ENCODE measurements at places on chromosomes 5 and 9. TPM values are rescaled to one million over a fixed set of nuclear protein-coding genes. Genes with fewer than 3 reads are reported as not detected.

Gene ADGRD2
- not detected for total RNA-seq

DNA sequence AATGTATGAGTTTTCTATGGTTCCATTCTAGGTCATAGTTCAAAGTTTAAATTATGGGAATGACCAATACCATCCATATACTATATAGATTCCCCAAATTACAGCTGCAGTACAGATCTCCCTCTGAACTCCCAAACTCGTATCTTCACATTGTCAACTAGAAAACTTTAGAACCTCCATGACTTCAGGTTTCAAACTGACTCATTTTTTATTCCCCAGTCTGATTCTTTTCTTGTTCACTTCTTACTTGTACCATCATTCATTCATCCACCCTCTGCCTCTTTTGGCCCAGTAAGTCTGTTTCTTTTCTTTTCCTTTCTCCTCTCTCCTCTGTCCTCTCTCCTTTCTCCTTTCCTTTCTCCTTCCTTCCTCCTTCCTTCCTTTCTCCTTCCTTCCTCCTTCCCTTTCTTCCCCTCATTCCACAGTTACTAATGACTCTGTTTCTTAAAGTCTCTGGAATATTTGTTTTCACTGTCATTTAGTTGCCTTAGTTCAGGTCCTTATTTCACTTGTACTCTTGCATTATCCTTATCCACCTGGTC lies 30.5 kb downstream of the RAD23B start:
- no peak for DNase-seq

Gene NOXA1
- total RNA-seq, result 0.14 TPM

DNA sequence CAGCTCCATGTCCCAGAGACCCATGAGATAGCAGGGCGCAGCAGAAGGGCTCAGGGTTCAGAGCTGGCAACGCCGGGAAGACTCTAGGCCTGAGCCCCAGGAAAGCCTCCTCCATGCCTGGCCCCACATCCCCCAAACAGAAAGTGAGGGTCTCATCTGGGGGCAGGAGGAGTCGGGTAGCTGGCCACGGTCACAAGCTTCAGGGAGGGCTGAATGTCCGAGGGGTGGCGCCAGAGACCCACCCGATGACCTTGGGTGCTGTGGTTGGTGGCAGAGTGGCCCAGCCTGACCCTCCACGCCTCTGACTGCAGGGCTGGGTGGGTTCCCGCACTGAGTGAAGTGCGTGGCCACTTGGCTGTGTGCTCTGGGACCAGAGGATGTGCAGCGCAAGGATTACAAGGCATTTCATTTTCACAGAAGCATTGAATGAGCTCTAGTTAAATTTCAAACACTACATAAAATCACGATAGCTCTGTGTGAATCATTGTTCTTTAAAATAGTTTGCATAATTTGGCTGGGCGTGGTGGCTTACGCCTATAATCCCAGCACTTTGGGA lies 3.0 kb downstream of the C8G start:
- DNase-seq, result no peak

Gene CRHBP
- total RNA-seq, result not detected

- peak; percentile 59 for DNase-seq
These were observed 135.2 kb downstream of the PTTG1 start for GRCh38 chr5:160556846-160557245.

DNA sequence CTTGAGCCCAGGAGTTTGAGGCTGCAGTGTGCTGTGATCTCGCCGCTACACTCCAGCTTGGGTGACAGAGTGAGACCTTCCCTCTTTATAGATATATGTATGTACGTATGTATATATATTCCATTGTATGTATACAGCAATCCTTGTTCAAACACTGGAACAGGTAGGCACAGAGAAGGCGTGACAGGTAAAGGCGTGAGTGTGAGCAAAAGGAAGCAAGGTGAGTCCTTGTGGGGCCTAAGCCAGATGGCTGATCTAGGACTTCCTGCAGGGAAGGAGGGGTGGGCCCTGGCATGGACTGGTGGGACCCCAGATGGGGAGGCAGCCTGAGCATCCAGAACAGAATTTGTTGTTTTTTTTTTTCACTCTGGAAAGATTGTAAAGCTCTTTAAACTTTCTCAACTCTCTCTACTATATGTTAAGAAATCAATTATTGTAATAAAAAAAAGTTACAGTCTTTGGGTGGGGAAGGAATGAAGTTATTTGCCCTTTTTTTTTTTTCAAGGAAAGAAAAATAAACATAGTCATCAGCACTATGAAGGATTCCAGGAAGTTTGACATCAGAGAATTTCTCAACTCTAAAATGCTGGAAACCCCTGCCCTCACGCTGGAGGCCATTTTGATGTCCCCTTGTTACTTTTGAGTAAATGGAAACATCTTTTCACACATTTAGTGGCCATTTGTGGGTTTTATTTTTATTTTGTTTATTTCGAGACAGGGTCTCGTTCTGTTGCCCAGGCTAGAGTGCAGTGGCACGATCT lies 38.9 kb upstream of the STXBP1 start:
- no peak for DNase-seq

GRCh38 chr9:98977813-98978212 lies 34.1 kb downstream of the COL15A1 start:
- no peak for DNase-seq

Gene CDC20B
- not detected for total RNA-seq

DNA sequence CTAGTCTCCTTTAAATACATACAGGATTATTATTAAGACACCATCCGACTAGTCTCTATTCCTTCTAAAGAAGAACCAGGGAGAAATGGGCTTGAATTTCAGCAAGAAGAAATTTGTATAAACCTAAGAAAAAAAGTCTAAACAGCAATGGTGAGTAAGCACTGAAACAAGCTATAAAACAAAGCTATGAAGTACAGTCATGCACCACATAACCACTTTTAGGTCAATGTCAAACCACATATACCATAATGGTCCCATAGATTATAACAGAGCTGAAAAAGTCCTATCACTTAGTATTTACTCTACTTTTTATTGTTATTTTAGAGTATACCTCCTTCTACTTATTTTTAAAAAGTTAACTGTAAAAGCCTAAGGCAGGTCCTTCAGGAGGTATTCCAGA lies 102.0 kb upstream of the NFIB start:
- no peak for DNase-seq

DNA sequence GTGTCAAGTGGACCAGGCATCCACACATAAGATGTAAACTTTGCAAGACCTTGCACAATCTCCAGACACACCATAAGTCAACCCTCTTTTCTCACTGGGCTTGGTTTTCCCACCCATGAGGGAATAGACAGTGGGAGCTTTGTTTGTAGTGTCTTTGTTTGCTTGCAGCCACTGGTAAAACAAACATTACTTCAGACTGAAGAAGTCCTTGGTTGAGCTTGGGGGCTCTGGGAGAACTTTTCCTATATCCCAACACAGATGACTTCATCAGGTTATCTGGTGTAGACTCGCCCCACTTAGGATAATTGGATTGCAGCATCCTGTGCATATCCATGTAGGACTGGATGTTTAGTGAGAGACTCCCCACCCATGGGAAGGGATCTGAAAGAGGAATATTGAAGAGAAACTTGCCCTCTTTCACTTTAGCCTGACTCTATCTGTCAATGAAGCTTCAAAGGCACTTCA lies 11.5 kb upstream of the ADGRV1 start:
- DNase-seq, result no peak

Gene PAPPA
- 2.5 TPM for total RNA-seq

Data from epithelial cell of proximal tubule (primary cell).